ENCODE measurements at places on chromosomes 3 and 15.

DNA sequence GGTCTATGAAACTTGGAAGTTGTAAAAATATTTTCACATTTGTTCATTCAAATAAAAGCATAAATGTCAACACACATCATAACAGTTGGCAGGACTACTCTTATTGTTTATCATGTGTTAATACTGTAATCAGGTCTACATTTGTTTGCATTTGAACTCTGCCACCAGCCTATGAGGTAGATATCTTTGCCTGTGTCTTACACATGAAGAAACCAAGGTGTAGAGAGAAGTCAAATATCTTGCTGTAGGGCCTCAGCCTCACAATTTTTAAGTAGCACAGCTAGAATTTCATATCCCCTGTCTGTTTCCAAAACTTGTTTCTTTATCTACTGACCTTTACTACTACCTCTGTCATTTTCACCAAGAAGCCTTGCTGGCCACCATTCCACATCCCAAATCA, 161.9 kb downstream of the ZIC4 start:
- DNase-seq = no peak

DNA sequence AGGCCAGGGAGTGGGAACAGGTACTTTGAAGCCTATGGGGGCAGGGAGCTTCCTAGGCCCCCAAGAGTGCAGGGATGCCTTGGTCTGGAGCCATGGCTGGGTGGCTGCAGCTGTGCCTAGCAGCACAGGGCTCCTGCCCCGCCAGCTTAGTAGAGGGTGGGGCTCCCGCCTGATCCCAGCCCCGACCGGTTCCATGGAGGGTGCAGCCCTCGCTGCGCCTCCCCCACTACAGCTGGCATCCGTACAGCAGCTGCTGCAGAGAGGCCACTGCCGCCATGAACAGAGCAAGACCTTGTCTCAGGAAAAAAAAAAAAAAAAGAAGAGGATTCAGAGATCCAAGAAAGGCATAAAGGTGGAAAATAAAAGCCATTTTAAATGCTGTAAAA, 277.2 kb downstream of the UBE2E2 start:
- peak; percentile 84 for DNase-seq

DNA sequence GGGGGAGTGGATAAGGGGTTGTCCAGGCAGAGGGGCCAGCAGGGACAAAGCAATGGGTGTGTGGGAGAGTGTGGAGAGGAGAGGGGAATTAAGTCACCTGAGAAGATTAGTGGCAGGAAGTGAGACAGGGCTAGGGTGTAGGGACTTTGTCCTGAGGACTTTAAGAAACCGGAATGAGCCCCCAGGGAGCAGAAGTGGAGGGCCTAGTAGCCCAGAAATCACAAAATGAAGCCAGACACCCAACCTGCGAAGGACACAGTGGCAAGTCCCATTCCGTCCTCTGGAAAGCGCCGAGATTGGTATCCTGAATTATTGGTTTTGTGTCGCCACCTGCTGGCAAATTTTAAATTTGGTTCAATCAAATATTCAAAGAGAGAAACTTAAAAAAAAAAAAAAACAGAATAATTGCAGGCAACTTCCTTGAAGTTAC, 78.0 kb upstream of the SLC25A36 start:
- no peak for DNase-seq

- DNase-seq = no peak
Measured at GRCh38 chr15:33561407-33561806, 250.6 kb downstream of the RYR3 start.

GRCh38 chr3:143070977-143071551, 48.5 kb upstream of the CHST2 start:
- no peak for DNase-seq

DNA sequence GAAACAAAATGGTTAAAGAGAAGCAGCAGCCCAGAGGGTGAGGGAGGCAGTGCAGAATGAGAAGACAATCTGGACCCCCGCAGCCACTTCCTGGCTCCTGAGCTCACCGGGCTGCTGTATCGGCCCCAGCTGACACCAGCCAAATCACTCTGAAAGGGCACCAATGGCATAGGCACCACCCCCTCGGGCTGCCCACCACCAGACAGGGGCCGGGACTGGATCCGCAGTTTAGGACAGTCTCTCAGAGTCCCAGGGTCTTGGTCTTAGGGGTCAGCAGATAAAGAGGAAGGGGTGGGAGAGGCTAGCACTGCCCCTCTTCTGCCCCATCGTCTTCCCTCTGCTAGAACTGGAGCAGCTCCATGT, 17.9 kb upstream of the EHD4 start:
- no peak for DNase-seq

GRCh38 chr3:45865563-45865962, 20.8 kb upstream of the CCR9 start:
- no peak for DNase-seq

GRCh38 chr3:76566211-76566534, 473.7 kb upstream of the ROBO2 start:
- DNase-seq = no peak

- DNase-seq = no peak
Measured at GRCh38 chr15:63350178-63350621, 31.4 kb downstream of the CA12 start.

DNA sequence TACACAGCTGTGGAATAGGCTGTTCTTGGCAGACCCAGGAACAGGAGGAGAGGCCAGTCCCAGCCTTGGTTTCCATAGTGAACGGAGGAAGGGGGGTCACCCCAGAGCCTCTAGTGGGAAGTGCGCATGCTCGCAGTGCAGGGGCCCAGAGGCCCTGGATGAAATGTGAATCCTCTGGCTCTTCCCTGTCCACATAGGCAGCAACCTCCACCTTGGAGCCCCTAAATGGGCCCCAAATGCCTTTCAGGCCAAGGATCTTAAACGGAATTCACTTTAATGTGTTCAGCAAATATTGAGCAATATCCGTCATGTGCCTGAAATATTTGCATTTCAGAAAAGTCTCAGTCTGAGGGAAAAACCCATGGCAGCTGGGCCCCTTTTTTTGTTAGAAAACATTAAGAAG, 3.3 kb upstream of the NDN start:
- peak; percentile 44 for DNase-seq

GRCh38 chr3:173395412-173396181, 1.9 kb upstream of the NLGN1 start:
- DNase-seq = peak; percentile 77

GRCh38 chr15:89149501-89150101, 61.3 kb downstream of the ABHD2 start:
- no peak for DNase-seq

- peak; percentile 32 for DNase-seq
Measured at GRCh38 chr3:45486136-45486535, 97.8 kb downstream of the LARS2 start.

GRCh38 chr3:55013145-55013925, 85.5 kb upstream of the LRTM1 start:
- DNase-seq = no peak

DNA sequence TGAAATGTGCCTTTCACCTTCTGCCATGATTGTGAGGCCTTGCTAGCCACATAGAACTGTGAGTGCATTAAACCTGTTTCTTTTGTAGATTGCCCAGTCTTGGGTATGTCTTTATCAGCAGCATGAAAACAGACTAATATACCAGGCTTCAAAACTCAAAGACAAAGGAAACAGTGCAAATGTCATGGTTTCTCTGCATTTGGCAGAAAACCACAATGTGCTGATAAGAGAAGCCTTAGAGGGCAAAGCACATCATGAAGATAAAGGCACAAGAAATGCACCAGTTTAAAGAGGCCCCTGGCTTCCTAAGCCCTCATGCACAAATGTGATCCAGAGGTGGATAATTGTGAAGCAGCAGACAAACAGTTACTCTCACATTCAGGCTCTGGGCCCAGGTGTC, 259.2 kb downstream of the CPNE4 start:
- no peak for DNase-seq

GRCh38 chr15:86654501-86654900, 574.8 kb downstream of the AGBL1 start:
- DNase-seq = no peak

- no peak for DNase-seq
Measured at GRCh38 chr3:10962481-10963036, 30.0 kb upstream of the SLC6A1 start.

- DNase-seq = no peak
Measured at GRCh38 chr3:16849795-16850194, 35.0 kb upstream of the PLCL2 start.

DNA sequence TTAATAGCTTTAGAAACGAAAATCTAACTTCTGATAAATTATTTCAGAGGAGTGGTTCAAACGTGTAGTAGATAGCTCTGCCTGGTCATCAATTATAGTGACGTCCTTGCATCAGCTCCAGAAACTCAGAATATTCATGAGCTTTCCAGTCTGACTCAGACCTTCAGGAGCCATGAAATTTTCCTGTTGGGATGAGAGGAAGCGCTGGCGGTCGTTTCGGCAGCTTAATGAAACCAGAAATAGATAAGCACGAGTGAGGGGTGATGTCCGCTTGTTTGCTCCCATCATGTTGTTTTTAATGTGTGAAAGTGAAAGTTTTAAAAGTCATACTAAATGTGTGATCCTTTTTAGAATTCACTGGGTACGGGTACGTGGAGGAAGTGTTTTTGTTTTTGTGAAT, 141.1 kb downstream of the PGPEP1L start:
- no peak for DNase-seq

DNA sequence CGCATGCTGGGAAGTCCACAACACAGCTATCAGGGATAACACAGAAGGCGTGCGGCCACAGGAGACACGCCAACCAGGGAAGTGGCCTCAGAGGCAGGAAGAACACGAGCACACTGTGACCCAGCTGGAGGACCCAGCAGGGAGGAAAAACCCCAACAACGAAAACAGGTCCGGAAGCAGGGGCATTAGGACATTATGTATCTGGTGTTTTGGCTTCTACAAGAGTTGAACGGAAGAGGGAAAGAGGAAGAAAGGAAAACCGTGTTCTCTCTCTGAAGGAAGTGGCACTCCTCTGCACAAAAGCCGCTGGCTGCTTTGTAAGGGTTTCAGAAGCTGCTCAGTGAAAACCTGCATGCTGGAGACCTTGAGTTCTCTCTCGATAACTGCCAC, 61.8 kb downstream of the HACD2 start:
- DNase-seq = no peak

- DNase-seq = no peak
Measured at GRCh38 chr3:122948408-122948807, 79.2 kb downstream of the SEMA5B start.

DNA sequence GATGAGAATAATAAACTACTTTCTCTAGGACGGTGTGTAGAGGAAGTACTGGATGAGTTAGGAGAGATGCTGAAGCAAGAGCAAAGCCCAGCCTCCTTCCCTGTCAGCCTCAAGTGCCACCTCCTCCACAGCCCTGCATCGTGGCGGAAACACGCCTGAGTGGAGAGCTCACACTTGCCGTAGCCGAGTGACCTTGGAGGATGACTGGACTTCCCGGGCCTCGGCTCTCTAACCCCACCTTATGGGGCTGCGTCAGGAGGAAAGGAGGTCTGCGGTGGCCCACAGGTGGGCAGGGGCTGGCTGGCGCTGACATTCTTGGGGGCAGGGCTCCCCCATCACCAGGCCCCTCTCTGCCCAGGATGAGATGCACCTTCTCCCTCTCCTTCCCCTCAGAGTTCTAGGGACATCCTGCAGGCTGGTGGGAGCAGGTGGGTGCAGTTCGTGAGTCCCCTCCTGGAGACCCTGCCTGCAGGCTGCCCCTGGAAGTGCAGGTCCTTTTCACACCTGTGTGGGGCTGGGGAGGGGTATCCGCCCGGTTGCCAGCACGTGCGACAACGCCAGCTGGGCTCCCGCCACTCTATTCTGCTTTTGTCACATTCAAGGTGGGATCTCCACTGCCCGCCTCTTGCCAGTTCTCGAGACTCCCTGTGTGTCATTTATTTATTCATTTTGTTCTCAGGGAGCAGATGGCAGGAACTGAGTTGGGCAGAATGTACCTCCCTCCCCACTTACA, 175.2 kb downstream of the MEGF11 start:
- DNase-seq = no peak
